ENCODE measurements at places on chromosomes 16 and 17.

DNA sequence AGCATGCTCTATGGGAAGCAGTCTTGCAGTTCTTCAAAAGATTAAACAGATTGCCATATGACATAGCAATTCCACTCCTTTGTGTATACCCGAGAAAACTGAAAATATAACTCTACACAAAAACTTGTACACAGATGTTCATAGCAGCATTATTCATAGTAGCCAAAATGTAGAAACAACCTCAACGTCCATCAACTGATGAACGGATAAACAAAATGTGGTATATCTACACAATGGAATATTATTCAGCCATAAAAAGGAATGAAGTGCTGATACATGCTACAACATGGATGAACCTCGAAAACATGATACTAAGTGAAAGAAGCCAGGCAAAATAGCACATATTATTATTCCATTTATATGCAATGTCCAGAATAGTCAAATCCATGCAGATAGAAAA is 221.2 kb upstream of the PSMD7 start:
- H3K27ac ChIP-seq, result no peak overlapping the region
- no peak overlapping the region for H3K4me3 ChIP-seq
- DNase-seq, result no peak
- no peaks in the 10 kb centered on the region for H3K27me3 ChIP-seq
- no peaks in the 10 kb centered on the region for H3K4me1 ChIP-seq
- no peaks in the 10 kb centered on the region for H3K36me3 ChIP-seq

DNA sequence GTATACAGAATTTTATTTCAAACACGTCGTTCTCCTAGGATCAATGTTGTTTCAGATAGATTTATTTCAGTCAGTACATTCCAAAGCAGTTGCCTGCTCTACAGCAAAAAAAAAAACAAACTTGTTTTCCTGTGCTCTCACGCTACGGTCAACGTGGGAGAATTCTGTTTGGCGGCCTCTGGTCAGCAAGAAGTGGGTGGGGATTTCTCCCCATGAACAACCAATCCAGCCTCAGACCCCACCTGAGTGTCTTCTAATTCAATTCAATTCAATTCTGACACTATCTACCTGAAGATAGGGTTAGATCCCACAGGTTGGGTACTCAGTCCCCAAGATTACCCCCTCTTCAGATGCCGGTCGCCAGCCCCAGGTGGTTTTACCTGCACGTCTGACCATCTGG is 22.1 kb downstream of the C17orf58 start:
- no peak for DNase-seq
- no peak overlapping the region for H3K4me3 ChIP-seq
- no peaks in the 10 kb centered on the region for H3K4me1 ChIP-seq
- H3K27me3 ChIP-seq, result no peaks in the 10 kb centered on the region
- no peaks in the 10 kb centered on the region for H3K36me3 ChIP-seq

- H3K27me3 ChIP-seq, result no peaks in the 10 kb centered on the region
- H3K4me3 ChIP-seq, result peak overlapping the region; percentile 99
- peaks cover 75% of the 10 kb centered on the region for H3K4me1 ChIP-seq
- peak overlapping the region; percentile 84 for H3K27ac ChIP-seq
Measured at GRCh38 chr17:40320756-40321523, 12.0 kb downstream of the RARA start.

DNA sequence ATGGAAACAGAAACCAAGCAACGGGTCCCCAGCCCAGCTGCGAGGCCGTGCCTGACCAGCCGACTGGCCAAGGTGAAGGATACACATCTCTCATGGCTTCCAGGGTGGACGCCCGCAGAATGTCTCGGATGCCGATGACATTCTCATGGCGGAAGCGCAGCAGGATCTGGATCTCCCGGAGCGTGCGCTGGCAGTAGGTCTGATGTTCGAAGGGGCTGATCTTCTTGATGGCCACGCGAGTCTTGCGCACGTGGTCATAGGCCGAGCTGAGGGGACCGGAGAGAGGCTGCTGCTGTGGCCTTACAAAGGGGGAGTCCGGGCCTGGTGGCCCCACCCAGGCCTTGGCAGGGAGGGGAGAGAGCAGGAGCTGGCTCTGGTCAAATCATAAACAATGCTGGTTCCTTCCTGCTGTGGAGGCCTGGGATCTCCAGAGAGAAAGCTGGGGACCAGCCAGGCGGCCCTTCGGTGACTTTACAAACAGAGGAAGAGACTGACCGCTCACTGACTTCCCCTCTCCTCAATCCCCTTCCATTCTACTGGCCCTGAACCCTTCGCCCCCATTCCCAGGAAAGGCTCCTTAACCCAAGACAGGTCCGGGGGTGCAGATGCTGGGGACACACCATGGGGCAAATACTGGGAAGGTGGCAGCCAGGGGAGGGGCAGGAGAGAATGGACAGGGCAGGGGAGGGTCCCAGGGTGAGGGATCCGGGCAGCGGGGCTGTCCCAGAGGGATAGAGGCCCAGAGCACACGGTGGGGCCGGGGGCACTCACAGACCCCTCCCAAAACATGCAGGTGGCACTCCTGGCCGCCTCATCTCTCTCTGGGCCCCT is 1.1 kb downstream of the MAPK3 start:
- peaks cover 26% of the 10 kb centered on the region for H3K4me1 ChIP-seq
- DNase-seq, result no peak

GRCh38 chr16:86854626-86855294 is 276.4 kb downstream of the FOXL1 start:
- no peaks in the 10 kb centered on the region for H3K27me3 ChIP-seq
- peaks cover 6% of the 10 kb centered on the region for H3K4me1 ChIP-seq
- no peak overlapping the region for H3K4me3 ChIP-seq
- DNase-seq, result no peak

DNA sequence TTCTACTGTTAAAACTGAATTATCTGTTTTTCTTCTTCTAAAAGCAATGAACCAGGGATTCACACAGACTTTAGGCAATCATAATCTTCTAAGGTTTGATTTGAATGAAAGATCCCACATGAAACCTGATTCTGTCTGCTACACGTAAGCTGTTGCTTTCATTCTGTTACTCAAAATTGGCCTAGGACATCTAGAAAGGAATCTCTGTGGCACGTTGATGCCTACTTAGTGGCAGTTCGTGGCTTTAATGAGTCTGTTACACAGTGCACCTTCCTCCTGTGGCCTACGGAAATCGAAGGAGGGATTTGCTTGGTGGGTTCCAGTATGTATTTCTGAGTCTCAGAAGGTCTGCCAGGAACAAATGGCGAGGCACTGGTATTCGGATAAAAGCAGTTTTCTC is 489.4 kb upstream of the HSBP1 start:
- H3K27me3 ChIP-seq, result no peaks in the 10 kb centered on the region

GRCh38 chr17:81386141-81386645 is 9.1 kb upstream of the BAHCC1 start:
- peaks cover 5% of the 10 kb centered on the region for H3K4me1 ChIP-seq
- DNase-seq, result no peak
- H3K27me3 ChIP-seq, result no peaks in the 10 kb centered on the region
- H3K27ac ChIP-seq, result peak overlapping the region; percentile 79
- no peaks in the 10 kb centered on the region for H3K36me3 ChIP-seq

DNA sequence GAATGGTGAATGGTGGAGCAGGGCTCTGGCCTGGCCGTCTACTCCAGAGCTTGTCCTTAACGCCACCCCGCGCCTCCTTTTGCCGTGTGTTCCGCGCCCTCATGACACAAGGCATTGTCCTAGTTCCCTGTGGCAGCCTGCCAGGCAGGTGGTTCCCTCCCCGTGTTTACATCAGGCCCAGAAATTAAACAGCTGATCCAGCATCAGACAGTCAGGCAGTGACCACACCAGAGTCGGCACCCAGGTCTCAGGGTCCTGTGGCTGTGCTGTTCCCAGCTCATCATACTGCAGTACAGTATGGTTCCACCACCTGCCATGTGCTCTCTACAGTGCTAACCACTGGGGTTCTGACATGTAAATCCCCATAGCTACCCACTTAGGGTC is 119.7 kb downstream of the RAB11FIP4 start:
- no peaks in the 10 kb centered on the region for H3K27me3 ChIP-seq
- peaks cover 23% of the 10 kb centered on the region for H3K4me1 ChIP-seq
- H3K4me3 ChIP-seq, result no peak overlapping the region
- H3K27ac ChIP-seq, result no peak overlapping the region
- no peak for DNase-seq

GRCh38 chr16:84933774-84934631 is 77.3 kb downstream of the ZDHHC7 start:
- H3K4me1 ChIP-seq, result peaks cover 10% of the 10 kb centered on the region
- H3K27me3 ChIP-seq, result no peaks in the 10 kb centered on the region
- peak overlapping the region; percentile 61 for H3K4me3 ChIP-seq
- DNase-seq, result no peak

DNA sequence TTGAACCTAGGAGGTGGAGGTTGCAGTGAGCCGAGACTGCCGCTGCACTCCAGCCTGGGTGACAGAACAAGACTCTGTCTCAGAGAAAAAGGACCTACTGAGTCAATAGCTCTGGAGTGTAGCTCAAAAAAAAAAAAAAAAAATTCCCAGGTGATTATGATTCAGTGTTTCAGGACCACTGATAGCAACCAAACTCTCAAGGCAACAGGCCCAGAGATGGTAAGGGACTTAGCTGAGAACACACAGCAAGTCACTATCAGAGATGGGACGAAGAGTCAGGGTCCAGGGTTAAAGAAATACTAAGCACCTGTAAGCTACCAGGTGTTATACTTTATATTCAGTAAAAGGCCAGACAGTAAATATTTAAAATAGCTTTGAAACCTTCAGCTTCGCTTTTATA is 335.3 kb downstream of the XYLT1 start:
- H3K27me3 ChIP-seq, result no peaks in the 10 kb centered on the region
- no peaks in the 10 kb centered on the region for H3K4me1 ChIP-seq
- no peak for DNase-seq
- peaks cover 12% of the 10 kb centered on the region for H3K36me3 ChIP-seq
- no peak overlapping the region for H3K4me3 ChIP-seq
- no peak overlapping the region for H3K27ac ChIP-seq

DNA sequence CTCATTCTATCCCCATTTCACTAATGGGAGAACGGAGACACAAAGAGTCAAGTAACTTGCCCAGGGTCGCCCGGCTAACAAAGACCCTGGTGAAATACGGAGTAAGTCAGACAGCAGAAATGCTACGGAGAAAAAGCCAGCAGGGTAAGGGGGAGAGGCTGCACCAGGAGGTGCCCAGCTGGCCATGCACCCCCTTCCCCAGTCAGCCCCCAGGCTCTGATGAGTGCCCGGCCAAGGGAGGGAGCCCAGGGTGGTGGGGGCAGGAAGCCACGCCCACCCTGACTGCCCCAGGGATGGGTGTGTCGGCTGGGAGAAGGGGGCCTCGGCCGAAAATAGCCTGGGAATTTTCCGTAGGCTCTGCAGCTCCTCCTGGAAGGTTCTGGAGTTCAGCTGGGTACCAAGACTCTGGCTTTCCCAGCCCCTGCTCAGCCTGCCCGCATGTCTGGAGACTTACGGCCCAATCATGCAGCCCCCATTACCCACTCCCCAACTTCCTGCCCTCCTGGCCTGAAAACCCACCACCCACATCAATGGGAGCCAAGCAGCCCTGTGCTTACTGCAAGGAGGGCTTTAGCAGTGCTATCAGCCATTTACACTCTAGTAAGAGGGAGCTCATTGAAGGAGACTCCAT is 4.2 kb downstream of the CARHSP1 start:
- no peaks in the 10 kb centered on the region for H3K36me3 ChIP-seq
- H3K4me3 ChIP-seq, result peak overlapping the region; percentile 32
- H3K27me3 ChIP-seq, result no peaks in the 10 kb centered on the region
- H3K27ac ChIP-seq, result peak overlapping the region; percentile 22
- peaks cover 32% of the 10 kb centered on the region for H3K4me1 ChIP-seq

DNA sequence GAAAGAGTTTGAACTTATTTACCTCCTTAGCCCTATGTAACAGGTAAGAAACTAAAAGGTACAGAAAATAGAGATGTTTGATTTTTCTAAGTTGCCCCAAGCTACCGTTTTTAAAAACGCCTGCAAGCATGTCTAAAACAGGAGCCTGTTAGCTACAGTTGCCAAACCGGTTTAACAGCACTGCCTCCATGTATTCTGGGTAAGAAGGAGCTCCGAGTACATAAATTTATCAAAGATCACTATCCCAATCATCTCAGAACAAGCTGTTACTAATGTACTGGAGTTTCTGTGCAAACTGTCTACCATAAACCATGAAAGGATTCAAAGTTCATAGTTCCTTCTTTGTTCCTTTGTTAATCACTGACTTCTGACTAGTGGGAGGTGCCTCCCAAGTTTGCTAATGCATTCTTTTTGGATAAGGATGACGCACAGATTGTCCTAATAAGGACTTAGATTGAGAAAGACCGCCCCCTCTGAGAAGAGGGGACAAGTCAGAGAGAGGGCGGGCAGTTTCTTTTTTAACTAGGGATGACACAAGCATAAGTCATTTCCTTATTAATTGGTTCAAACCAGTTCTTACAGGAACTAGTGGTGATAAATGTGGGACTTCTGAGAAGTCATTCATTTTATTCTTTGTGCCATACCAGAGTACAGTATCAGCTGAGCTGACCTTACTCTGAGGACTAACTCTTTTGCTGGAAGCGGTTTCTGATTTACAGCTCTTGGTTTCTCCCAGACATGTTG is 55.3 kb downstream of the TUBD1 start:
- DNase-seq, result peak; percentile 78
- H3K36me3 ChIP-seq, result no peaks in the 10 kb centered on the region
- peak overlapping the region; percentile 77 for H3K4me3 ChIP-seq
- peaks cover 10% of the 10 kb centered on the region for H3K4me1 ChIP-seq

- peaks cover 3% of the 10 kb centered on the region for H3K36me3 ChIP-seq
- H3K27ac ChIP-seq, result no peak overlapping the region
- H3K4me3 ChIP-seq, result no peak overlapping the region
- H3K27me3 ChIP-seq, result no peaks in the 10 kb centered on the region
- DNase-seq, result no peak
Measured at GRCh38 chr17:12911239-12911638, 106.6 kb downstream of the ELAC2 start.

GRCh38 chr17:4728124-4728523 is 3.1 kb upstream of the MED11 start:
- H3K4me1 ChIP-seq, result no peaks in the 10 kb centered on the region
- H3K27ac ChIP-seq, result no peak overlapping the region
- no peak overlapping the region for H3K4me3 ChIP-seq
- no peaks in the 10 kb centered on the region for H3K27me3 ChIP-seq
- H3K36me3 ChIP-seq, result no peaks in the 10 kb centered on the region

- DNase-seq, result no peak
- no peaks in the 10 kb centered on the region for H3K27me3 ChIP-seq
- H3K4me3 ChIP-seq, result no peak overlapping the region
- H3K4me1 ChIP-seq, result no peaks in the 10 kb centered on the region
Measured at GRCh38 chr16:2928796-2929195, 17.1 kb downstream of the FLYWCH1 start.

DNA sequence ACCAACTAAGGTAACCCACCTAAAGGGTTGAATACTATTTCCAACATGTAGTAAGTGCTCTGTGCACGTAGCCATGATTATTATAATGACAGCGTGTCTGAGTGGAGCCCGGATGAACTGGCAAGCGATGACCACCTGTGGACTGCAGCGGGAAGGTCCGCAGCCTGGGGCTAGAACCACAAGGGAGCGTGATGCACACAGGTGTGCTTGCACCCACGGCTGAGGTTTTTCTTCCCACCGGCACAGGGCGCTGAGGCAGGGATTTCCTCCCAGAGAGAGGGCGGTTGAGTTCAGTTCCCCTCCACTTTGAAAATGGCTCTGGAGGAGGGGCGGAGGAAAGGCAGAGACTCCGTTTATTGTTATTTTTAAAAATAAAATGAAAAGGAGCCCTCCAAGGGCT is 221.7 kb upstream of the HSBP1 start:
- H3K4me3 ChIP-seq, result no peak overlapping the region
- no peaks in the 10 kb centered on the region for H3K36me3 ChIP-seq
- H3K4me1 ChIP-seq, result no peaks in the 10 kb centered on the region
